Motor neuron (in vitro differentiated cells): ENCODE measurements at places on chromosomes 7 and 10.

DNA sequence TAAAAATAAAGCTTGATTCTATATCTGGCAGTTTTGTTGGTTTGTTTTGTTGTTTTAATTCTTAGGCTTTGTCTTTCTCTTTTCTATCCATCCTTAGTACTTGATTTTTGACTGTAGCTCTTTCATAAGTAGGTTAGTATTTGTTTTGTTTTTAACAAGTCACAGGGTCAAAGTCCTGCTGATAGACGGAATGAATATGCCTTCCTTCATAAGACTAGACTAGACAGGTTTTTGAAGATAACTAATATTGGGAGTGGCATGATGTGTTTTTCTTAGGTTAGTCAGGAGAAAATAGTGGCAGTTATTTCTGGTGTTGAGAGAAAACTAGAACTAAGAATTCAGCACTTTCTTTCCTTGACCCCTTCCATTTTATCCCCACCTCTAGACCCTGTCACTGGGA, 50.4 kb downstream of the CASD1 start:
- ATAC-seq, result no peak

DNA sequence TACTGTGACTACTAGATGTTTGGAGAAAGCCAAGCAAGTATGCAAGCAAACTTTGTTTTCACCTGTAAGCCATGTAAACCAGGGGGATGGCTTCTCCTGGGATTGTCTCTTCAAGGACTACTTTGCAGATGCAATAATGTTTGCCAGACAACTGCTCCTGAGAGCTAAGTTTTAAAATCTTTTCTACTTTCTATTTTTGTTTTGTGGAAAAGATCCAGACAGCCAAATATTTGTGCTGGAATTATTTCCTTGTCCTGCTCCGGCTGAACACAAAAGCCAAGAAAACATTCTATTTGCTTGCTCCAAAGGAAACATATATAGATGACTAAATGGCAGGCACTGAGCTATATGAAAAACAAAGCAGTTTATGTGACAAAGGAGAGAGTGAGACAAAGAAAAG, 51.6 kb downstream of the TFPI2 start:
- no peak for ATAC-seq

GRCh38 chr7:86477343-86477935, 166.3 kb upstream of the GRM3 start:
- ATAC-seq, result no peak

- no peak for ATAC-seq
These were observed 15.3 kb downstream of the IFT22 start for GRCh38 chr7:101306307-101306706.

DNA sequence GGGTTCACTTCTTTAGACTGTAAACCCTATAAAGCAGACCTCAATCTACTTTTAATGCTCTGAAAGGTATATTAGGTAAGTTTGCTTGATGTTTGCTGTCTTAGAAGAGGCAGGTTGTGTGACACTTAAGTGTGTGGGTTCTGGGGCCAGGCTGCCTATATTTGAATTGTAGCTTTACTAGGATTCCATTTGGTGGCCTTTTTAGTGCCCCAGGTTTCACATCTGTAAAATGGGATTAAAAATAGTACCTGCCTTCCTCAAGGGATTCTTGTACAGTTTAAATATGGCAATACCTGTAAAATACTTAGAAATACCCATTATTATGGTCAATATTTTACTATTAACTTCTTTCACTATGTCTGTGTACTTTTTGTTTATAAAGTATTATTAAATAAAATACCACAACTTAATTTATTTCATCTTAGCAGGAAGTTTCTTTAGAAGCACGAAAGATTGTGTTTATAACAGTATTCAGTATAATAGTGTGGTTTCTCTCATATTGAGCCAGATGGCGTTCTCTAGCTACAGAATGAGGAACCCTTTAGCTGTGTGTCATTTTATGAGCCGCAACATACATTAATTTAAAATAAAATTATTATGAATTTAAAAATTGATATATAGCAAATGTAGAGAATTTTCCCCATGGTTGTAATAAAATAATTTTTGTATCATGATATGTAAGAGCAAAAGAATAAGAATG, 94.2 kb downstream of the CDK14 start:
- ATAC-seq, result no peak

DNA sequence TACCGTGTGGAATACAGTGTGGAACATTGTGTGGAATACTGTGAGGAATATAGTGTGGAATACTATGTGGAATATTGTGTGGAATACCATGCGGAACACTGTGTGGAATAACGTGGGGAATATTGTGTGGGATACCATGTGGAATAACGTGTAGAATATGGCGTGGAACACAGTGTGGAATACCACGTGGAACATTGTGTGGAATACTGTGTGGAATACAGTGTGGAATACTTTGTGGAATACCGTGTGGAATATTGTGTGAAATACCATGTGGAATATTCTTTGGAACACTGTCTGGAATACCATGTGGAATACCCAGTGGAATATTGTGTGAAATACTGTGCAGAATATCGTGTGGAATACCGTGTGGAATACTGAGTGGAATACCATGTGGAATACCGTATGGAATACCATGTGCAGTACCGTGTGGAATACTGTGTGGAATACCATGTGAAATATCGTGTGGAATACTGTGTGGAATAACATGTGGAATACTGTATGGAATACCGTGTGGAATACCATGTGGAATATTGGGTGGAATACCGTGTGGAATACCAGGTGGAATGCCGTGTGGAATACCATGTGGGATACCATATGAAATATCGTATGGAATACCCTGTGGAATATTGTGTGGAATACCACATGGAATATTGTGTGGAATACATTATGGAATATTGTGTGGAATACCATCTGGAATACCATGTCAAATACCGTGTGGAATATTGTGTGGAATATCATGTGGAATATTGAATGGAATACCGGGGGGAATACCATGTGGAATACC, 133.1 kb upstream of the CHST15 start:
- no peak for ATAC-seq

DNA sequence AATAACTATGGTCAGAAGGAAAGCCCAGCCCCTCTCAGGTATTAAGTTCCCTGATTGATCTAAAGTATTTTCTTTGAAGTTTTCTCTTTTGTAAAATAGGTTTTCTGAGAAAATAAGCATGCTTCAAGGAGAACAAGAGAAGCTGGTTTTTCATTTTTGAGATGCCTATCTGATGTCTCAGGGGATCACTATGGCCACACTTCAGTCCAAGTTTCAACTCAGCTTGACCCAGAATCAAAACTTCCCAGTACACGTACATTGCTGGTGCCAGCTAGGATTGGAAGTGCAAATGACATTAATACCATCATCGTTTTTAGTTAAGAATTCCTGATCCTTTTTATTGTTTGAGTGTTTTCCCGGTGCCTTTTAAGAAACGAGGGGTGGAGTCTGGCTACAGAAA, 7.2 kb downstream of the ITIH5 start:
- no peak for ATAC-seq

DNA sequence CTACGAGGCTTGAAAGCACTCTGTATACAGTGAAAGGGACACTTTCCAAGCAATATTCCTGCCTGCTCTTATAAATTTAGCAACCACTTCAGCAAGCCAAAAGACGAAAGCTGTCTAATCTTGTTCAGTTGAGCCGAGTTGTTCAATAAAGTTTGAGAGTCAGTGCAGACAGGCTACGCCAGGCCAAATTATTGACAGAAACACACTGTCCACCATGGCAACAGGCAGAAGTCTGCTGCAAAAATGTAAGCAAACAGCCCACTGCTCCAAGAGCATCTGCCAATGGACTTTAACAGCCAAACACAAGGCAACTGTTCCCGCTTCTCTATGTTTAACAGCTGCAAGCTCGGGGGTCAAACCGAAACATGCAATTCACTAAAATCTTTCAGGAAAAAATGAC, 85.7 kb downstream of the GLI3 start:
- peak; percentile 19 for ATAC-seq

DNA sequence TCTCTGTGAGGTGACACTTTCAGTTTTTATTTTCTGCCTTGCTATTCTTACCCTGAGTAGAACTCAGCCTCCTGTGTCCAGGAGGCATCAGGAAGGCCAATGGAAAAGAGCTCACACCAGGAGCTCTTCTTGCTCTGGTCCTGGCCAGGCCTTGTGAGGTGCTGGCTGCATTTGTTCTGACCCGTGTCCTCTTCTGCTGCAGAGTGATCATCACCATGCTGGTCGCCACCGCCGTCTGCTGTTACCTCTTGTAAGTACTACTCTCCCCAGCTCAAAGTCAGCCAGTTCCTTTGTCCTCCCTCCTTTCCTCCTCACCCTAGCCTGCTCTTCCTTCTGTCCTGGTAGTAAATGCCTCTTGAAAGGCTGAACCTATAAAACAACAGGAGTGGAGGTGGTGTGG, 1.6 kb downstream of the ATP6V0E2 start:
- ATAC-seq, result no peak

DNA sequence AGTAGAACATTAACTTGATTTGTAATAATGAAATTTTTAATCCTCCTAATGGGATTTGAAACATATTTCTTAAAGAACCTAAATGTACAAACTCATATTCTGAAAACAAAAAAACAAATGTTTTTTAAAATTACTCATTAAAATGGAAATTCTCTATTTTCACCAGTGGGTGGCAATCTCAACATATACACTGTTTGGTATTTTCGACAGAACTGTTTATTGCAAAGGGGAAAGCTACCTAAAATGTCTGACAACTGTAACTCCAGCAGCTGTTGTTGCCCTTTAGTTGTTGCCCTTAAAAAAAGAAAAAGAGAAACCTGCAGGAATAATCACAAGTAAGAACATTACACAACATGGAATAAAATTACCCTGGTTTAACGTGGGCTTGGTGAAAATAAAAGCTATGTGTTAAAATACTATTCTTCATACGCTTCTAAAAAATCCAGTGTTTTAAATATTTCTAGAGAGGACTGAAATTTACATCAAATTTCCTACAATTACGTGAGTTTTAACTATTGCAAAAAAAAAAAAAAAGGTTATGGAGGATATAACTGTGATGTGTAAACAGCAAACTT, 54.5 kb downstream of the COL1A2 start:
- no peak for ATAC-seq

DNA sequence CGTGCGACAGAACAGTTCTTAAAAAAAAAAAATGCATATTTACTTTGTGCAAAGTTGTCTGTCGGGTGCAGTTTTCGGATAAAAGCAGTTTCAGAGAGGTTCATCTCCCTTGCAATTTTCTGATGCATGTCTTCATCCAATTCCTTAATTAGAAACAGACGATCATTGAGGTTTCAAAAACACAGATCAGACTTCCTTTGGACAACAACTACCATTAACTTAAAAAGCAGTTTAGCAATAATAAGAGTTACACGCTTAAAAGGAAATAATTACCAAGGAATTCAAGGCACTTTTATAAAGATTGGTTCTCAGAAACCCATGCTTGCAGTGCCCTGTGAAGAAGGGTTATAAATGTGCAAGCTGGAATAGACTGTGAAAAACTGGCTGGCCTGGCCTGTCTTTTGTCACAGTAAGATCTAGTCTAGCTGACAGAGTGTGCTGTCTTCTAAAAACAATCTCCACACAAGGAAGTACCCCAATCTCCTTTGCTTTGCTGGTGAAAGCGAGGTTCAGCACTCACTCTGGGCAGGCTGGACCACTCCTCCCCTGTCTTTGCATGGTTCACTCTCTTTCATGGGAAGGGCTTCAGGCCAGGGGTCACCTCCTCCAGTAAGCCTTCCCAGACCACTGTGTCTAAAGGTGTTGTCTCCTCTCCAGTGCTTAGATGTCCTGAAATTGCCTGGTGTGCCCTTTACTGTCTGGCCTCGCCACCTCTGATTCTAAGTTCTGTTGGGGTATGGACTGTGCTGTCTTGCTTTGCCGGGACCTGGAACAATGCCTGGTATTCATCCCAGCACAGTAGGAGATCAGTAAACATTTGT, 34.8 kb upstream of the HNRNPH3 start:
- ATAC-seq, result no peak

DNA sequence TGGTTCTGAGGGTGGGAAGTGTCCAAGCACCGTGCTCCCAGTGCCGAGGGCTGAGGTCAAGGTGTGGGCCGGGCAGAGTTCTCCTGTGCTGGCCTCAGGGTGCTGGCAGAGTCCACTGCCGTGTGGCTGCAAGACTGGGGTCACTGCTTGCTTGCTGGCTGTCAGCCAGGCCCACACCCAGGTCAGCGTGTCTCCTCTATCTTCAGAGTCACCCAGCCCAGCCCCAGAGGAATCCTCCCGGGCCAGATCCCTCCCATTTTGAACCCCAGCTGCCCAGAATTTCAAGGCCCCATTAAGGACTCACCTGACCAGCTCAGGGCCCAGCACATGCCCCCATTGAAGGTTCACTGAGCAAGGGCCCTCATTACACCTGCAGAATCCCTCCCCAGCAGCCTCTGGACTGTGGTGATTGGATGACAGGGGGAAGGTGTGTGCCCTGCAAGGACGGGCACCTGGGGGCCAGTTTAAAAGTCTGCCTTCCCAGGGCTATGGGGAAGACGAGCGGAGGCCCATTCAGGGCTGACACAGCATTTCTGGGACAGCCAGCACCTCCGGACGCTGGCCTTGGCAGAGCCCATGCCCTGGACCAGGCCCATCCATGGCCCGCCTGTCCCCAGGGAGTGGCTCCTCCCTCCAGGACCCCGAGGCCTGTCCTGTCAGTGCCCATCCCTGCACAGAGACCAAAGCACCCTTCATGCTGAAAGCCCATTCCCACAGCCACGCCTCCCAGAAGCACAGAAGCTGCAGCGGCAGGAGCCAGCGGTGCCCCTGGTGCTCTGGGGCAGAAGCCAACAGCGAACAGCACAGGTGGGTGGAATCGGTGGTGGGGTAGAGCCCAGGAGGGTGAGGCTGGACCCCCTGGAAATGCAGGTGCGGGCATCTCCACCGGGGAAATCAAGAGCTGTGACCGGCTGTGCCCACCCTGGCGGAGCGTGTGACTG, 45.1 kb upstream of the PPP2R2D start:
- ATAC-seq, result no peak

- no peak for ATAC-seq
These were observed 25.9 kb downstream of the CTBP2 start for GRCh38 chr10:125134483-125134848.

DNA sequence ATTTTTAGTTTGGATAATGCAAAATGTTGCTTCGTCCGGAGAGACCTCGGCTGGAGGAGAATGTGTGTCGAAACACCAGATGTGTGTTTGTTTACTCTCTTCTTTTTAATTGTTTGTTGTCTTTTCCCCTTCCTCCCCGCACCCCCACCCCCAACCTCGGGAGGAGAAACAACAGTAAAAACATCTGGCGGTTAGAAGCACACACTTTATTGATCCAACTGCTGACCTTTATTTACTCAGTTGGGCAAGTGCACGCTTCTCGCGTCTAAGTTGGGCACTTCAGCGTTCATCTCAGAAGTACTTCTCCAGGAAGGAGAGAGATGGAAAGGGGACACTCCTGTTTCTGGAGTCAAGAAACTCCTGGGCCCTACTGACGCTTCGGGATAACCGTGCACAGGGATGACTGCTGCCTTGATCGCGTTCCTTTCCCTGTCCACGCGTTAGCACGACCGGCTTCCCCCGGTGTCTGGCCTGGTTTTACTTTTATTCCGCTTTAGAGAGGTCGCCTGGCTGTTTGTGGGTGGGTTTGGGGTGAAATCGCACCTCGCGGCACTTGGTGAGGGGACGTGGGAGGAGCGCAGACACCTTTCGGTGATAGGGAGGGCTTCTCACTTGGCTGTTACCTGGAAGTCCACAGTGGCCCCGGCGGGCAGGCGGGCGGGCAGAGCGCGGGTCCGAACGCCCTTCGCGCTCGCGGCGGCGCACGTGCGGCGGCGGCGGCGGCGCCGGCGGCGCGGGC, 168.3 kb upstream of the PPP1R3A start:
- ATAC-seq, result peak; percentile 13

- ATAC-seq, result no peak
These were observed 33.6 kb downstream of the ST7 start for GRCh38 chr7:116986611-116987565.
